Activated naive CD4-positive, alpha-beta T cell treated with anti-CD3 and anti-CD28 coated beads, Interleukin-2, amount 50 U/mL, for 16 hours (primary cell): ENCODE measurements at places on chromosomes 2 and 18.

DNA sequence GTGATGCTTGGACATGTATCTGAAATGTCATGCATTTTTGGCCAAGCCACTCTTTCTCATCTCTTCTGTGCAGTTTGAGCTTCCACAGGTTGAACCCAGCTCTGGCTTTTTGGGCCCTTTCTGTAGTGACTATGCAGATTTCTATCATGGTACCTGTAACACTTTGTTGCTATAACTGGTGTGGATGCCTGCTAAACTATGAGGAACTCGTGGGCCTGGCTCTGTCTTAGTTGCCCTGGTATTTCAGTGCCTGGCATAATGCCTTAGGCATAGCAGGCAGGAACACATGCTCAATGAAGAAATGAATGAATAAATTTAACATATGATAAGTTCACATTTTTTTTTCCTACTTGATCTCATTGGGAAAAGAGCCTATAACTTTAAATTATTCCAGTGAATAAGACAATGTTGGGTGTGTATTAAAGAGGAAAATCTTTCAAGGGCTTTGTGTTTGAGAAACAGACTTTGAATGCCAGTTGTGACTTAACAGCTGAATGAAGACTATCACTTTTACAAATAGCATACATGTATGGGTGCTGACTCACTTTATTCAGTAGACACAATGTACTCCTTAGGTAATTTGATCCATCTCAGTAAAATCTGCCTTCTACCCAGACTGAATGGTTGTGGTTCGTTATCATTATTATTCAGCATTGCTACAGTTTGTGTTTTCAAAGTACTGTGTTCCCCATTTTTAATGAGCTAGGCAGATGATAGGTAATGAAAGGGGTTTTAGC, 86.4 kb upstream of the MAP4K3 start:
- no peak for DNase-seq

DNA sequence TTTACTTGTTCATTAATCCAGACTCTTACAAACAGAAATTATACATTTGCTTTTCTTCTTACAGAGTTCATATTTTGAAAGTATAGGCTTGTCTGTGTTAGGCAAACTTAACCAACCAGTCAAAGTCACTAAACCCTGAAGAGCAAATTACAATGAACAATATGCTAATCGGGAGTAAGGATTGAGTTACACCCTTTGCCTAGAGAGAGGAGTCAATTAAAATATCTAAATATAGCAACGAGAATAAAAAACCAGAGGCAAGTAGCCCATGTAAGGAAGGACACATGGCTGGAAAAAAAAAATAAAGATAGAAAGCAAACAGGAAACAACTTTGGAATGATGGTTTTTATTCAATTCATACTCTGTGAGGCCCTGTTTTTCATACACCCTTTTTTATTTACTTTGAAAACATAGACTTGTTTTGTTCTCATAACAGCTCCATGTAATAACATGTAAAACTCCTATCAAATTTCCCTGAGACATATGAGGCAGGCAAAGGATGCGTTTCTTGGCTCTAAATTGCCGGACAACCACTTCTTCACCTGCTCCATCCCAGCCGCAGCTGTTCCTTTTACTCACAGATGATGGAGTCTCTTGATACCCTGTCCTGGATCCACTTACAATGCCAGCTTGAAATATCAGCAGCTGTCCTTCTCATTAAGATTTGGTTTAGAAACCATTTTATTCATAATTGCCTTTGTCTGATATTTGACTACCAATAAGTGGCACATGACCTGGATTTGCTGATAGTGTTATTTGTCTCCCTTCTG, 767.7 kb upstream of the GCFC2 start:
- DNase-seq: no peak

GRCh38 chr2:74575320-74575719, 20.8 kb downstream of the DOK1 start:
- DNase-seq: no peak

DNA sequence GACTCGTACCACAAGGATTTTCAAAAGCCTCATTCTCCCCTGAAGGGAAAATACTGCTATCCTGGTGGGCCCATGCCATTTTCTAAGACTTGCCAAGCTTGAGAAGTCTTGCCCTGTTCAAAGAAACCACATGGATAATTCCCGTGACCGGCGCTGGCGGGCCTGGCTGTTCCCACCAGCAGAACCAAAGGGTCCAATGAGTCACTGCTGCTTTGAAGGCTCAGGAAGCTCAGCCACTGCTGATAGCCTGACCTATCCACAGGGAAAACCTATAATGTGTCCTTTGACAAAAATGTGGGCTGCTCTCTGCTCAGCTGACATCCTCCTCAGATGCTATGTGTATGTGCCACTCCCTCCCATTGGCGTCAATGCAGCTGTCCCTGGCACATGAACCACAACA, 137.9 kb upstream of the RAB12 start:
- DNase-seq: no peak

DNA sequence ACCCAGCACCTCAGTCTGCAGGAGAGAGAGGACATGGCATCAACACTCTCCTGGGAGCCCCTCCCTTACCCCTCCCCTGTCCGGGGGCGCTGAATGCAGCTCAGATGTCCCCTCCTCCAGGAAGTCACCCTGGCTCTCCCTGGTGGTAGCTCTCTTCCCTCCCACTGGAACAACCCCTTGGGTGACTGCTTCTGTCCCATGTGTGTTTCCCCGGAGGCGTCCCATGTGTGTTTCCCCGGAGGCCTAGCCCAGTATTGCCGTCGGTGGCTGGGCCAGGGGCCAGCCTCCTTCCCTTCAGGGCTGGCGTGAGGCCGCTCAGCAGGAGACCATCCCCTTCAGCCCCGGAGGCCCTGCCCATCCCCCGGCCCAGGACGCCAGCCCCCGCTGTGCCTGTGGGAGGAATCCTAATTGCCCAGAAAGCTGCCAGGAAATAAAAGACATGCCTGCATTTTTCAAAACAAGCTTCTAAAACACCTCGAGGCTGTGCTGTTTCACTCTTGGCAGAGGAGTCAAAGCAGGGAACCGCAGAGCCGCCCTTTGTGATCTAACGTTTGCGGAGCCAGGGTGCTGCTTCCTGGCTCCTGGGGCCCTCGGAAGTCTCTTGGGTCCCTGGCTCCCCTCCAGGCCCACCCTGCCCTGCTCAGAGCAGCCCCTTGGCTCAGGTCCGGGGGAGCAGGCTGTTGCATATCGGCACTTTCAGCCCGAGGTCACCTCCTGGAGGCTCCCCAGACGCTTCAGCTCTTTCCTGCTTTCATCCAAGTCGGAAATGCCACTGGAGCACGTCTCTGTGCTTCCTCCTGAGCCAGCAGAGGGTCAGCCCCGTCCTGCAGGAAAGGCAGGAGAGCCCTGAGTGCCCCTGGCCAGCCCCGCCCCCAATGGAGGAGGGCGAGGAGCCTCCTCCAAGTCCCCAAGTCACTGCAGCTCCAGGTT, 11.4 kb downstream of the SNED1 start:
- peak; percentile 41 for DNase-seq

DNA sequence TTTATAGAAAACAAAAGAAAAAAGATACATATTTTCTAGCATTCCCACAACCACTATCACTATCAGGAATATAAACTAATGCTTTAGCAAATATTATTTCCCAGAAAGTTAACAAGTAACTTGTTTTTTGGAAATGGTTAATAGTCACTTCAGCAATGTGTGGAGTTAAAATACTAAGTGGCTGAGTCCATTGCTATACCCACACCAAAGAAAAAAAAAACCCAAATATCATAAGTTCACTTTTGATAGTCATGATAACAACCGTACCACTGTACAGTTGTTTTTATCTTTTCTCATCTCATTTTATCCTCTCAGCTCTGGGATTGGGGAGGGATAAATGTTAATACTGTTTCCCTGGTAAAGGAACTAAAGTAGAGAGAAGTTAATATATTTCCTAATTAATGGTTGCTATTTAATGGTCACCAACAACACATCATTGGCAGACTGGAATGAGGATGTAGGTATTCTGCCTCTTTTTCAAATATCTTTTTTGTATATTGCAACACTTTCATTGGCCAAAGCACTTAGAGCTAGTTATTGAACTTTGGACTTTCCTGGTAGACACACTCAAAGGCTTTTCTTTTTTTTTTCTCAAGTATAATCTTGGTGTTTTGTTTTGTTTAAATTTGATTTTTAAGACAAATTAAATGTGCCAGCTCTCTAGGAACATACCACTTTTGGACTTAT, 18.4 kb upstream of the KANSL1L start:
- DNase-seq: no peak

- DNase-seq: no peak
These were observed 91.8 kb downstream of the SKA1 start for GRCh38 chr18:50466634-50467033.

DNA sequence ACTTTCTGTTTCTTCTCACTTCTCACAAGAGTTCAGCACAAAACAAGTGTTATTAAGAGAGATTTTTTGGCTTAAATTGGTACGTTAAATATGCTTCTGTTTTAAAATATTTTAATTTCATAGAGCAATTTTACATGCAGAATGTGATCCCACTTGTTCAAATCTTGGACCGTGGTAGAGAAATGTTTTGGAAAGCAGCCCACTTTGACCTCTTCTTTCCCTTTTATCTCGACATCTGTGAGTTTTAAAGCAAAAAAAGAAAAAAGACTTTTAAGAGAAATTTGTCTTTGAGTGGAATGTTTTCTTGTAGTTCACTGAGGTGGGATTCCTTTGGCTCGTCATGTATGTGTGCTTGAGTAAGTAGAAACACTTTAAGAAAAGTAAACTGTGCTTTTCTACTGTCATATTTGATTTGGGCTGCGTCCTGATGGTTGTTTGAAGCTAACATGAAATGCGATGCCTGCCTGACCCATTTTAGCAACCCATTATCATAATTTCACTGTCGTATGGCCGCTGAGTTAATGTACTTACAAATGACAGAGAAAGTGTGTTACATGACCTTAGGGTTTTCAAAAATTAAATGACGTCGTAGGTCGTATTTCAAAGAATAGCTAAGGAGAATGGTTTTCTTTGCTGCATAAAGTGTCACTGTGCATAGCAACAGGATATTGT, 54.5 kb downstream of the TSHZ1 start:
- no peak for DNase-seq

DNA sequence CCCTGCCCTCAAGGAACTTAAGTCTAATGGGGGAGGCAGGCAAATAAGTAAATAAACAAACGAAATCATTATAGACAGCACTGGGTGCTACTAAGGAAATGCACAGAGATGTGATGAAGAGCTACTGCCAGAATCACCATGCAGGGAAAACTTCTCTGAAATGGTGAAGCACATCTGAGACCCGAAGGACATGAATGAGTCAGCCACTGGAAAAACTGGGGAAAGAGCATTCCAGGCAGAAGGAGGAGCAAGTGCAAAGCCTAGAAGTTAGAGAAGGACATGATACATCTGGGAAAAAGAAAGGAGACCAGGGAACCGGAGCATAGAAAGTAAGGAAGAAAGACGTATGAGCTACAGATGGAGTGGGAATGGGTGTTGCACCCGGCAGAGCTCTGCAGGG, 56.8 kb downstream of the TGFA start:
- DNase-seq: no peak

GRCh38 chr2:14401873-14402272, 230.6 kb upstream of the LRATD1 start:
- DNase-seq: no peak

- no peak for DNase-seq
These were observed 1552.3 kb upstream of the SLC39A10 start for GRCh38 chr2:194104687-194105086.

- DNase-seq: no peak
These were observed 56.3 kb downstream of the SH3RF3 start for GRCh38 chr2:109185338-109185737.

DNA sequence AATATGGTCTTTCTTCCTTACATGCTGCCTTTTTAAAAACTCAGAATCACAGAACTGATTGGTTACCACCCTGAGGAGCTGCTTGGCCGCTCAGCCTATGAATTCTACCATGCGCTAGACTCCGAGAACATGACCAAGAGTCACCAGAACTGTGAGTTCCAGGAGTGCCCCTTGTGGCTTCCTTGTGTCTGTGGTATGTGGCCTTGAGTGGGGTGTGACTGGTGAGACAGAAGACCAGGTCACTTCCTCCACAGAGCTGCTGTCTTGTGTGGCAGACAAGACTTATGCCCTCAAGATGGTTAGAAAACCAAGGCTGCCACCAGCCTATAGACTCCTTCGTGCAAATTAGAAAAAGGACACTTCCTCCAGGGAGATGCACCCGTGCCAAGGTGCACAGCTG, 72.6 kb downstream of the EPAS1 start:
- no peak for DNase-seq

GRCh38 chr2:157415591-157416101, 28.2 kb downstream of the CYTIP start:
- DNase-seq: no peak

GRCh38 chr2:14752295-14752694, 119.8 kb downstream of the LRATD1 start:
- DNase-seq: no peak

- DNase-seq: no peak
These were observed 7.7 kb downstream of the HOXD3 start for GRCh38 chr2:176164611-176165369.

DNA sequence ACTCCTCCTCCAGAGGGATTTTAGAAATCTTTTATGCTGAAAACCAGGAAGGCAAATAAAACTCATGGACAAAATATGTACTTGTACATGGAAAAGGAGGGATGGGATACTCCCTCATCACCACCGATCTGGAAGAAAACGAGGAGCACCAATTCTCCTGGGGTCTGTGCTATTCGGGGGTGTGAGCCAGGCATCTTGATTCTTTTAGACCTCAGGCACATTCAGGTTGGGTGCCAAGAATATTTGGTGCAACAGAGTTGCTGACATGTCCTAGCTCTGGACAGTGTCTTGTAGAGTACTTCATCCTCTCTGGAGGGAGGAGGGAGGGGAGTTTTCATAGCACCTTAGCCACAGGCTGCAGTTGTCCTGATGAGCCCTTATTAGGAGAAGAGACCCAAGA, 163.0 kb downstream of the PRKCE start:
- DNase-seq: no peak

DNA sequence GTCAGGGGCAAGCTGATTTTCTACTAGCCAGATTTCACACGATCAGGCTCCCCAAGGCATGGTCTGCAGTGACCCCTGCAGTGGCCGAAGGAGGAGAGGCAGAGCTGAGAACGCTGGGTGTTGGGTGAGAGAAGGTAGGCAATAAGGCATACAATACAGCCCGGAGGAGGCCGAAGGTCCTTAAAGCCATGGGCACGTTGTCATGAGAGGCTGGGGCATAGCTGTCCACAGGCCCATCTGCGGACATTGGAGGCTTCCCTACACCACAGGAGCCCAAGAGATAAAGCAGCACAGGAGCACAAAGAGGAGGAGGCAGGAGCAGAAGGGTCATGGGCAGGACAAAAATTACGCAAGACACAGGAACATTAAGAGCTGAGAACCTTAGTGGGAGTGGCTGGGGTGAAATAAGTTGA, 16.7 kb upstream of the BZW1 start:
- no peak for DNase-seq
